Esophagus mucosa (tissue), 1 donor: ENCODE measurements at places on chromosomes 3 and 15.

DNA sequence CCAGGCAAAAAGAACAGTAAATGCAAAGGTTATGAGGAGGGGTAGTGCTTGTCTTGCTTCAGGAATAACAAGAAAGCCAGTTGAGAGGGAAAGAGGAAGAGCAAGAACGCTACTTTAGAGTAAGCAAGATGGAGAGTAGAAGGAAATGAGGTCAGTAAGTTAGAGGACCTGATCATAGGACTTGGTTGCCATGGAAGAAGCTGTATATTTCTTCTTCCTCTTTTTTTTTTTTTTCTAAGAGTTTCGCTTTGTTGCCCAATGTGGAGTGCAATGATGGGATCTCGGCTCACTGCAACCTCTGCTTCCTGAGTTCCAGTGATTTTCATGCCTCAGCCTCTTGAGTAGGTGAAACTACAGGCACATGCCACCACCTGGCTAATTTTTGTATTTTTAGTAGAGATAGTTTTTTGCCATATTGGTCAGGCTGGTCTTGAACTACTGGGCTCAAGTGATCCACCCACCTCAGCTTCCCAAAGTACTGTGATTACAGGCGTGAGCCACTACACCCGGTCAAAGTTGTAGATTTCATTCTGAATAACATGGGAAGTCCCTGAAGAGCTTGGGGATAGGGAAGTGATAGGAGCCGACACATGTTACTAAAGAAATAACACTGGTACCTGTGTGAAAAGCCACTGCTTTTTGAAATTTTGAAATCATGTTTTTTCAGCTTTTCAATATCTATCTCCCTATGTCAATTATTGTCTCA lies 527.9 kb upstream of the NAALADL2 start:
- ATAC-seq = no peak

DNA sequence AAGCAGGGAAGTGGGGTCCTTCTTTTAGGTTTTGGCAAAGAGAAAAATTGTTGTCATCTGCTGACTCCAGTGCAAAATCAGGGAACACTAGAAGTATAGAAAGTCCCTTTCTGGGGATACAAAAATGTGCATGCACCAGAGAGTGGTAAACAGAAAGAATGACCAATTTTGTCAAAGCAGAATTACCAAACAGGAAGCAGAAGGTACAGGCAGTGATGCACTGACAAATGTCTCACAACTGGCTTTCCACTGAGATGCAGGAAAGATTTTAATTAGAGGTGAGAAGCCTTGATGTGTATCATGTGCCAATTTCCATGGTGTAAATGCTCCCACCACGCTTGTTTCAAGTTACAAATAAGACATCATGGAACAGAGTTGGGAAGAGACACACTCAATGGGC lies 66.0 kb downstream of the TRIM69 start:
- ATAC-seq = no peak

GRCh38 chr3:52843881-52844280 lies 9.1 kb upstream of the MUSTN1 start:
- no peak for ATAC-seq

GRCh38 chr3:9226326-9226725 lies 23.1 kb downstream of the SRGAP3 start:
- peak; percentile 64 for ATAC-seq

DNA sequence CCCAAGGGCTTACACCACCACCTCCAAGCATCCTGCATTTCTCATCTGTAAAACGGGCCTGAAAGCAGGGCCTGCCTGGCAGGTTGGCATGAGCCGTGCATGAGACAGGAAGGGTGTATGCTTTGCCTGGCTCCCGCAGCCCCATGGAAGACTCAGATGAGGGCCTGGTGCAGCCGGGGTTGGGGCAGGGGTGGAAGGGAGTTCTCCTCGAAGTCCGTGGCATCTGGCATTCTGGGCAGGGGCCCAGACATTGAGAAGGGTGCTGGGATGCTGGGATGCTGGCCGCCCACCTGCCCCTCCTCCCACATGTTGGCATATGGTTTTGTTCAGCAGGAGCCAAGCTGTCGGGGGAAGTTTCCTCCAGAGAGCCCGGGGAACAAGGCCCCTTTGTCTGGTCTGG lies 13.0 kb upstream of the FBLN2 start:
- ATAC-seq = no peak
